ENCODE measurements at places on chromosomes 12 and 14.

GRCh38 chr14:20799456-20799891 lies 3.2 kb downstream of the RNASE1 start:
- DNase-seq, result no peak

- DNase-seq, result no peak
These were observed 32.4 kb downstream of the ABCD2 start for GRCh38 chr12:39587225-39587624.

GRCh38 chr12:109734219-109735000 lies 20.8 kb downstream of the FAM222A start:
- no peak for DNase-seq

- no peak for DNase-seq
These were observed 4.6 kb downstream of the FBRSL1 start for GRCh38 chr12:132494294-132495164.

DNA sequence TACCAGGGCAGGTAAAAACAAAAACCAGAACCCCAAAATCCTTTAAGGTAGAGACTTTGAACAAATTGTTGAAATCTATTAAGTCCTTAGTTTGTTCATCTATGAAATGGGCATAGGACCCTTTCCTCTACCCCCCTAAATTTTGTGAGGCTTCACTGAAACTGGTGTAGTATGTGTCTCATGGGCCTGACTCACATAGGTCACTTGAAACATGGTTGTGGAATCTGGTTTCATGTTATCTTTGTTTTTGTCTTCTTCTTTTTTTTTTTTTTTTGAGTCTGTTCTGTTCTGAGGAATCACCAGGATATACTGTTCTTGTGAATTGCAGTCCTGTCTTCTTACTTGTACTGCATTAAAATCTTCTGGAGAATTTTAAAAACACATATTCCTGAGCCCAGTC lies 202.2 kb downstream of the KTN1 start:
- no peak for DNase-seq

DNA sequence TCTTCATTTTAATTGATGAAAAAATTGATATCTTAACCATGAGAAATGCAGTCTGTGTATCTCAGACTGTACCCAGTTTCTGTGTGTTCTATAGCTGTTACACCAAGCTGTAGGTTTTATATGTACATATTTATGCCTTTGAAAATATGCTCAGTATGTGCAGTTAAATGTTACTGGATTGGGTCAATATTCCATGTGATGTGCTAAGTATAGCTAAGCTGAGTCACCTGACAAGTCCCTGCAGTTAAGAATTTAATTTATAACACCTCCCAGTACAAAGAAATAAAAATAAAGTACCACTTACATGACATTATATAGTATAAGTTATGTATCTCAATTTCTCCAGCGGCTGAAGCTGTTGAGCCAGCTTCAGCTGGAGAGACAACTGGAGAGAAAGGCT lies 984.0 kb downstream of the GALC start:
- no peak for DNase-seq

- DNase-seq, result no peak
These were observed 32.8 kb downstream of the NOS1 start for GRCh38 chr12:117328556-117329100.

GRCh38 chr14:22002860-22003284 lies 329.3 kb upstream of the OR4E1 start:
- DNase-seq, result peak; percentile 32

DNA sequence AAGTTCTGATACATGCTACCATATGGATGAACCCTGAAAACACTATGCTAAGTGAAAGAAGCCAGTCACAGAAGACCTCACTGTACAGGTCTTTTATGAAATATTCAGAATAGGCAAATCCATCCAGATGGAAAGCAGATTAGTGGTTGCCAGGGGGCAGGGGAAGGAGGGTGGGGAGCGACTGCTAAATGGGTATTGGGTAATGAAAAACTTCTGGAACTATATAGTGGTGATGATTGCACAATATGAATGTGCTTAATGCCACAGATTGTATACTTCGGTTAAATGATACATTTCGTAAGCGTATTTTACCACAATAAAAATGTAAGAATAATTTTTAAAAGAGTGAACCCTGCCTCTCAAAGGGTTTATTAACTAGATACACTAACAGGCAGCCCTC lies 11.8 kb upstream of the KSR2 start:
- DNase-seq, result no peak

DNA sequence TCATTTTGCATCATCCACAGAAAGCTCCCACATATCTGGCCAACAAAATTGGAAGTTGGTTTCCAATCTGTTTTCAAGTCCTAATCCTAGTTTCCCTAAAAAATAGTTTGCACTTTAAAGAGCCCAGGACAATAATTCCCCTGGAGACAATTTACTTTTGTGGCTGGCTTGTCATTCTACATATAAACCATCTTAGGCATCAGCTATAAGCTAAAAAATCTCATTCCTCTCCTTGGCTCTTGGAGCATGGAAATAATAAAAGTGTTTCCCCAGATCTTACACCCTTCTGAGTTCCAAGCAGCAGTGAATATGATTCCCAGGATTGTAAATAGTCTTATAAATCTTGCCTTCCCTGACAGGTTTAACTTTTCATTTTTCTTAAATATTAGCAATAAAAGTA lies 89.1 kb upstream of the NUDT4 start:
- DNase-seq, result no peak

DNA sequence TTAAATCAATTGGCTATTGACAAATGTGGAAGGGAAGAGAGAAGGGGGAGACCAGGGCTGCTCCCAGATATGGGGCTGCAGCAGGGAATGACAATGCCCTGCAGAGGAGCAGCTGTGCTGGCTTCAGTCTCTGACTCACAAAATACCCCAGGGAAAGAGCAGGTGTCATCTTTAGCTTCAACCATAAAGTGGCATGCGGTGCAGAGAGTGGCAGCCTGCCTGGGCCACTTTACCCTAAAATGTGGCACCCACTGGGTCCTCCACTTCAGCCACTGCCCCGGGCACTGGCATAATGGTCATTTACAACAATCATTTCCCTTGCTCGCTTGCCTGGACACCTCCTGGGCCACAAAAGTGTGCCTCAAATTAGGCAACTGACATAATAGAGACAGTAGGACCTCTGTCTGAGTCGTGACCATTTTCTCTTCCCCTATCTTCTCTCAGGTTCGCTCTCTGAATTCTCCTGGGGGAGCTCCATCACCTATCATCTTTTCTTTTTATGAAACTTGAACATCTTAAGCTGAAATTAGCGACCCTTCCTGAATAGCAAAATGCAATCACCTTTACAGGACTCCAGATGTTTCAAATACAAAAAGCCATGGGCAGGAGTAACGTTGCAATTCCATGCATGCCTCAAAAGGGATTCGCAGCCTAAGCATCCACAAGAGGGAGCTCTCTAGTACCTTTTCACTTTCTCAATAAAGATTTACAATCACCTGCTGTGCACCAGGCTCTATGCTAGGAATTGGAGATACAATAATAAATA lies 179.9 kb upstream of the ATF7IP start:
- DNase-seq, result no peak

GRCh38 chr12:75155962-75156361 lies 53.7 kb downstream of the KCNC2 start:
- no peak for DNase-seq

- DNase-seq, result no peak
These were observed 12.9 kb upstream of the OXA1L start for GRCh38 chr14:22753586-22753985.

DNA sequence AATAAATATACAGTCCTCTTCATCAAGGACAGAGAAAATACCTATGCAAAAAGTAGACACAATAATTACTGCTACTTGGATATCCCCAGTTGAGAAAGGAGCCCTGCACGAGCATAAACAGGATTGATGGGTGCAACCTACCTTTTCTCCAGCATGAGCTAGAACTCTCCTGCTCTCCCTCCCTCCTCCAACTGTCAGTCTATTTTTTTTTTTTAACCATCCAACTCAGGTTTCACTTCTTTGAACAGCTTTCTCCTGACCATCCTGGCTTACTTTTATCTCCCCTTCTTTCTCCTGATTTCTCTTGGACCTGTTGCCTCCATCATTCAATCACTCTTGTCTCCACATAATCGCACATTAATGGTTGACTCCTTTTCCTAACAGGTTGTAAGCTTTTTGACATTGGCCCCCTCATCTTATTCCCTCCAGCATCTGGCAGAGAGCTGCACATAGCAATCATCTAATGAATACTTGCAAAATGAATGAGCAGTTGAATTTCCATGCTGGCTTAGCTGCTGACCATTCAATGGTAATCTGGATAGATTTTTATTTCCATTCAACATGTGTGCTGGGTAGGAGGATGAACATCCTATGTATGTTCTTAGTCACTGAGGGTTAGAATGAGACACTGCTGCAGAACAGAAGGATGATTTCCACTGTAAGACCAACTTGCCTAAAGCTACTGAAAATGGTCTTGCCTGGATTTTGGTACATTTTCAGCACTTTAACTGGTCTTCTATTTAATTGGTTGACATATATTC lies 24.4 kb downstream of the MYBPC1 start:
- DNase-seq, result no peak

GRCh38 chr14:55699131-55700057 lies 119.4 kb downstream of the KTN1 start:
- no peak for DNase-seq

GRCh38 chr14:95445161-95445560 lies 71.3 kb downstream of the SYNE3 start:
- no peak for DNase-seq

DNA sequence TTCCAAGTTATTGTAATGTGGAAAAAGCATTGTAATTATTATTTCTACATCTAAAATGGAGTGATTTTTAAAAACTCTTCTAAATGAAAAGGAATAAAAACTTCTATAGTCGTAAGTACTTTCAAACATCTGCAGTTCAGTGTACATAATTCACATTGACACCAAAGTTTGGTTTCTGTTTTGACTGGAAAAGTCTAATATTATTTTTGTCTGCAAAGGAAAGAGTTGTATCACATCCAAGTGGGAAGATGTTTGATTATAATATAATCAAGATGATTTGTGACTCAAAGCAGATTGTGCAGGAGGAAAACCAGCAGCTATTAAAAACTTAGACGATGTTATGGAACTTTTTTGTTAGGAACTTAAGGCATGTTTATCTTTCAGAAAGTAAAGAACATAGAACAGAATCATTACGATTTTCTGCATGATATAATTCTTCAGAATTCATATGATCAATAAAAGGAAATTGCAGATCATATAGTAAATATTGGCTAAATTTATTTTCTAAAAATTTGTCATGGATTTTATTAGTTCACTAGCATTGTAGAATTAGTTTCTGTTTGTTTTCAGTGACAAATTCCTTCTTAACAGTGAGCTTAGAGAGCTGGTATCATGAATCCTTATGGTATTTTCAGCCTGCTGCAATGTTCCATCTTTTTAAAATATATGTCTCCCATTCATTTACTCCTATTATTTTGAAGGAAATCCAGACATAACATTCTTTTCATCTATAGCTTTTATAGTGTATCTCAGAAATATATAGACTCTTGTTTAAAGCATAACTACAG lies 145.8 kb downstream of the MIPOL1 start:
- DNase-seq, result no peak

- no peak for DNase-seq
These were observed 328.2 kb downstream of the ZFP36L1 start for GRCh38 chr14:68464711-68465110.

GRCh38 chr14:99720941-99721791 lies 37.1 kb downstream of the CYP46A1 start:
- no peak for DNase-seq

DNA sequence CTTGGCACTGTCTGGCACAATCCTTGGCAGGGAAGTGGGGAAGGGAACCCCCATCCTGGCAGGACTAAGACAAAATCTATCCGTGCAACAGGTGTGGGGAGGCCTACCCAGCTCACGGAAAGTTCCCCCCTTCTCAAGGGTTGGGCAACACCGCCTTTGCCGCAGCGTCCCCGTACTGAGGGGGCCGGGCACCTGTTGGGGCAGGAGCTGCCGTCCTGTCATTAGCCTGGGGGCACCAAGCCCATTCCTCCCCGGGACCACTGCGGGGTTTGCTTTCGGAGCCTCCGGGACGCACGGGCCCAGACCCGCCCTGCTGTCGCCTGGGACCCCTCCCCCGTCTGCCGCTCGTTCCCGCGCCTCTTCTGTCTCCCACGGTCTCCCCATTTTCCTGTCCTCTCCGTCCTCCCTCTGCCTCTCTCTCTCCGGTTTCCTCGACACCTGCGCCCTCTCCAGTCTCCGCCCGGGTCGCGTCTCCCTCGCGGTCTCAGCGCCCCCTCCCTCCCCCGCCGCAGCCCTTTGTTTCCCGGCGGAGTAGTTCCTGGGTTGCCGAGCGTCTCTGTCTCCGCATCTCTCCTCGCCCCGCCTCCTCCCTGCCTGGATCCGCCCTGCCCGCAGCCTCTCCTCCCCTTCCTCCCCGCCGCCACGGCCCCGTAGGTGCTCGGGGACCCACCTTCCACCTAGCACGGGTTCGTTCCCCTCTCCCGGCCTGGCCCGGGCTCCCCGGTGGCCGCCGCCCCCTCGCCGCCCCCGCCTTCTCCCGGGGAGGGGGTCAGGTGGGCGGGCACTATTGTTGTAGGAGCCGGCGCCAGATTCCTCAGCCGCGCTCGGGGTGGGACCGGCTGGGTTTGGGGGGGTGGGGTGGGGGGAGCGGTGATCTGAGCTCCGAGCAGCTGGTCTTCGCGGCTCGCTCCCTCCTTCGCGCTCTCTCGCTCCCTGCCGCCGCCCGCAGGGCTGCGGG lies at the start of gene CACNB3:
TSS of gene CACNB3 (plus strand) at position 624 of the 958 bp plus-strand sequence. CDS start 434 bp downstream, outside the sequence.
- peak; percentile 59 for DNase-seq

- peak; percentile 35 for DNase-seq
These were observed 8.1 kb downstream of the LRRC43 start for GRCh38 chr12:122190842-122191668.

Measured in activated CD8-positive, alpha-beta memory T cell treated with anti-CD3 and anti-CD28 coated beads for 4 hours (primary cell).